Fibroblast of villous mesenchyme (primary cell): ENCODE measurements at places on chromosomes 5 and 9. TPM values are rescaled to one million over a fixed set of nuclear protein-coding genes. Genes with fewer than 3 reads are reported as not detected.

- no peak for DNase-seq
Measured at GRCh38 chr5:135501965-135502364, 33.8 kb downstream of the NEUROG1 start.

Gene BARHL1
- total RNA-seq, result not detected in 2 replicates

- peak; percentile 7 for DNase-seq
Measured at GRCh38 chr5:168179192-168179593, 112.3 kb upstream of the WWC1 start.

- DNase-seq, result no peak
Measured at GRCh38 chr5:12335938-12336337, 431.7 kb upstream of the CTNND2 start.

GRCh38 chr9:4547016-4547415 is 56.7 kb downstream of the SLC1A1 start:
- DNase-seq, result peak; percentile 68

GRCh38 chr5:108148715-108149139 is 233.2 kb downstream of the FBXL17 start:
- DNase-seq, result peak; percentile 85

- no peak for DNase-seq
Measured at GRCh38 chr5:7902201-7902600, 33.3 kb downstream of the MTRR start.

GRCh38 chr9:2955575-2955974 is 111.7 kb upstream of the PUM3 start:
- DNase-seq, result no peak

- no peak for DNase-seq
Measured at GRCh38 chr5:37812365-37812764, 27.5 kb downstream of the GDNF start.

- DNase-seq, result peak; percentile 64
Measured at GRCh38 chr5:169701910-169702451, 64.9 kb downstream of the DOCK2 start.

Gene CCNJL
- total RNA-seq, result 0.86 and 1.3 TPM in 2 replicates

GRCh38 chr5:20575571-20575970 is 587.6 kb upstream of the CDH18 start:
- DNase-seq, result no peak

Gene BRD8
- total RNA-seq, result 30.0 and 63.9 TPM in 2 replicates

DNA sequence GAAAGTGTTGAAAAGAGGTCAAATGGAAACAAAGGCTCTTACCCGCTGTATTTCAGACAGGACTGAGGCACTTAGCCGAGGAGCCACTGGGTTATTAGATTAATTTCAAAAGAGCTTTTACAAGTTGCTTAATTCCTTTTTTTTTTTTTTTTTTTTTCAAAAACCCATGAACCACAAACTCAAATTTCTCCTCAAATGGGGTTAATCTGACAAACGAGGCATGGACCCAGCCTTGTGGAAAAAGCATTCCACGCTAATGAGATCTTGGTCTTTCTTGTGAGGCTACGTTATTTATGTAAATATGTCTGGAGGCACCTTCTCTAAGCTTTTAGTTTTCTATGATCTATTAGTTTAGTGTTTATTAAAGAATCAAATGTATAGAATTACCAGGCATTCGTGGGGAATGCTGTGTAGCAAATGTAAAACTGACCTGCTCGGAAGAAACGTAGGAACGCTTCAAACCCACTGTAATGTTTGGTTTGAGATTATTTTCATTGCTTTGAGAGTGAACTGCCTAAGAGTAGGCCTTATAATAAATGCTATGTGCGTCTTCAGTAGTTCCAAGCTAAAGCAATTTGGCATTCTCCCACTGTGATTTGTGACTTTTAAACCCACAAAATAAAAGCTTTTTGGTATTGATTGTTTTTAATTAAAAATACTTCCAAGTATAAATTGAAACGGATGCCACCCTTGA is 134.7 kb downstream of the CDH6 start:
- no peak for DNase-seq

Gene PARP8
- total RNA-seq, result 11.3 and 12.5 TPM in 2 replicates

Gene YTHDC2
- total RNA-seq, result 31.1 and 32.2 TPM in 2 replicates

GRCh38 chr9:87211669-87212068 is 264.4 kb upstream of the GAS1 start:
- no peak for DNase-seq

DNA sequence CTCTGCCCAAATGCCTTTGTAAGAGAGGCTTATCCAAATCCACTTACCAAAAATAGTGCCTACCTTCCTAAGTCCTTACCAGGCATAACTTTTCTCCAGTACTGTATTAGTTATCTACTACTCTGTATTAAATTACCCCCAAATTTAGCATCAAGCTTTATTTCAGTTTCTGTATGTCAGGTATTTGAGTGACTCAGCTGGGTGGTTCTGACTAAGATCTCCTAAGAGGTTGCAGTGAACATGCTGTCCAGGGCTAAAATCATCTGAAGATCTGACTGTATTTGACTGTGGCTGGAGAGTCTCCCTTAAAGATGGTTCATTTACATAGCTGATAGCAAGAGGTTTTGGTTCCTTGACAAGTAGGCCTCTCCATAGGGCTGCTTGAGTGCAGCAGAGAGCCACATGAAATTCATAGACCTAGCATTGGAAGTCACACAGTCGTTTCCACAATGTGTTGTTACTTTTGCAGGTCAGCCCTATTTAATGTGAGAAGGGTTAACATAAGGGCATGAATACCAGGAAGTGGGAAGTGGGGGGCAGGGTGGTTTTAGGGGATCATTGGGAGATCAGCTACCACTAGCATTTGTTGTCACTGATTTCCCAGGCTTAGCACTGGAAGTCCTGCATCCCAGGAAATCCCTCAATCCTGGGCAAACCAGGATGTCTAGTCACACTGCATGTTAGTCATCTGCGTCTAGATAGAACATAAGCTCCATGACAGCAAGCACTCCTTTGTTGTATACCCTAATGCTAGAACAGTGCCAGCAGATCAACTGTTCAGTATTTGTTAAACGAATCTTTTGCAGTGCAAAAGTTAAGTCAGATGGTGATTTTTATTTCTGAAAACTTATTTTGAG is 2.0 kb upstream of the ZNF622 start:
- DNase-seq, result peak; percentile 42

Gene NDFIP1
- 92.0 and 124 TPM in 2 replicates for total RNA-seq

DNA sequence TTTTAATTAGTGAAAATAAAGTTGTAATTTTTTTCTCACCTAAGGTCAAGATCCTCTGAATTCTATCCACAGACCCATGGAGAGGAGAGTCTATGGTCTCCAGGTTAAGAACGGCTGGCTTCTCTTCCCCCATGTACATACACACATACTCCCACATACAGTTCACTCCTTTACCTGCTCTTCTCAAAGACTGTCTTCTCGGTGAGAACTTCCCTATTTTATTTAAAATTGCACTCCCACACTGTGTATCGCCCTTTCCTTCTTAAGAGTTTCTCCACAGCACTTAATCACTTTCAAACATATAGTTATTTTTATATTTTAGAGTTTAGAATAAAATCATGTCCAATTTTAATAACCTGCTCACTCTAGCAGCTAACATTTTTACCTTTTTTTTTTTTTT is 3.6 kb upstream of the JADE2 start:
- no peak for DNase-seq
